Fibroblast of the aortic adventitia (primary cell): ENCODE measurements at places on chromosomes 2 and 18.

GRCh38 chr2:137048455-137048854 lies 283.1 kb downstream of the THSD7B start:
- DNase-seq: no peak

GRCh38 chr2:43595603-43596412 lies at the start of gene THADA:
TSS of gene THADA (minus strand) at chr2:43596038. CDS start at chr2:43592392, 3,646 bp downstream.
- DNase-seq: peak; percentile 100

DNA sequence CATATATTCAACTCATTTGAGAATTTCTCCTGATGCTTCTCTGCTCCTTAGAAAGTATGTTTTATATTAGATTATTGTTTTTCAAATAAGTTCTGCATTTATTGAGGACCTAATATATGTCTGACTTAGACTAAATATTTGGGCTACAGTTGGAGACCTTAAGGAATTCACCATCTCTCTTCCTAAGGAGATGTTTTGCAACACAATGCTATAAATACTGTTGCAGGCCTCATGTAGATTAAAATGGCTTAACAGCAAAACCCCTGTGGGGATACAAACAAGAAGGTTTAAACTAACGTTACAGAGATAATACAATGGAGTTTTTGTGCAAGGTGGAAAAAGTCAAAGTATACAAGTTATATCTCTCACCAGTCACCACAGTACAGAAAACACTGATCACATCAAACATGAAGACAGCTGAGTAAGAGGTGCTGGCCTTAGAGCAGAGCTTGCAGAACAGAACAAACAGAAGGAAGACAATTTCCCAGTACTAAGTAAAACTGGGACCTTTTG lies 20.1 kb upstream of the BMPR2 start:
- no peak for DNase-seq

GRCh38 chr18:48889981-48890762 lies 60.6 kb downstream of the SMAD7 start:
- no peak for DNase-seq

GRCh38 chr18:24019641-24020331 lies 5.2 kb downstream of the TTC39C start:
- no peak for DNase-seq

DNA sequence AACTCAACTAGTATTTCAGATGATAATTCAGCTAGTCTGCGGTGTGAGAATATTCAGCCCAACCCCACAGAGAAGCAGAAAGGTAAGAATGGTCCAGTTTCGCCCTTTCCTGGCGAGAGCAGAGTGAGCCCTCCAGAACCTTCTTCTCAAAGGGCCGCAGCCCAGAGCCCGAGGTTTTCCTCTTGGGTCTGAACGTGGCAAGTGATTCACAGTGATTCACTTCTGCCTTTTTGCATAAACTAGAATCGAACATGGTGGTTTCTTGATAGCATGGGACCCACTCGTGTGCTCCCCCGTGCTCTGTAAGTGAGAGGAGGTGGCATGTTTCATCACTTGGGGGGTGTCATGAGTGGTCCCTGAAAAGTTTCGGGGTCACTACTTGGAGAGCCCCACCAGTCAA lies 24.2 kb downstream of the TRAF3IP1 start:
- DNase-seq: no peak

- DNase-seq: no peak
Observed at GRCh38 chr18:48836231-48836805, 114.4 kb downstream of the SMAD7 start.

- DNase-seq: no peak
Observed at GRCh38 chr2:226875438-226876225, 39.8 kb downstream of the RHBDD1 start.

DNA sequence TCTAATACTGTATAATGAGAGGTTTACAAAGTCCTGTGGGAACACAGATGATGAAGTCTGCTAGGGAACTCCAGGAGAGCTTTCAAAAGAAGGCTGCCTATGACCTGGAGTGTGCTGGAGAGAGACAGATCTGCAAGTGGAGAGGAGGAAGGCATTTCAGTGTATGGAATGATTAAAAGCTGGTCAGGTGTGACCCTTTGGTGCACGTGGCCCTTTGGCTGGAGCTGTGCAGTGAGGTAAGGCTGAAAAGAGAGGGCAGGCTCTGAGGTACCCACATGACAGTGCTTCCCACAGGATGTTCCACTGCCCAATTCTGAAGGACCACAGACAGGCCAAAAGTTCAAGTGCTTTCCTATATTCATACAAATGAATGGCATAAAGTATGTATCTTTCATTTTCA lies 157.1 kb downstream of the DYM start:
- DNase-seq: no peak

- DNase-seq: no peak
Observed at GRCh38 chr2:197292619-197293018, 18.0 kb downstream of the ANKRD44 start.

DNA sequence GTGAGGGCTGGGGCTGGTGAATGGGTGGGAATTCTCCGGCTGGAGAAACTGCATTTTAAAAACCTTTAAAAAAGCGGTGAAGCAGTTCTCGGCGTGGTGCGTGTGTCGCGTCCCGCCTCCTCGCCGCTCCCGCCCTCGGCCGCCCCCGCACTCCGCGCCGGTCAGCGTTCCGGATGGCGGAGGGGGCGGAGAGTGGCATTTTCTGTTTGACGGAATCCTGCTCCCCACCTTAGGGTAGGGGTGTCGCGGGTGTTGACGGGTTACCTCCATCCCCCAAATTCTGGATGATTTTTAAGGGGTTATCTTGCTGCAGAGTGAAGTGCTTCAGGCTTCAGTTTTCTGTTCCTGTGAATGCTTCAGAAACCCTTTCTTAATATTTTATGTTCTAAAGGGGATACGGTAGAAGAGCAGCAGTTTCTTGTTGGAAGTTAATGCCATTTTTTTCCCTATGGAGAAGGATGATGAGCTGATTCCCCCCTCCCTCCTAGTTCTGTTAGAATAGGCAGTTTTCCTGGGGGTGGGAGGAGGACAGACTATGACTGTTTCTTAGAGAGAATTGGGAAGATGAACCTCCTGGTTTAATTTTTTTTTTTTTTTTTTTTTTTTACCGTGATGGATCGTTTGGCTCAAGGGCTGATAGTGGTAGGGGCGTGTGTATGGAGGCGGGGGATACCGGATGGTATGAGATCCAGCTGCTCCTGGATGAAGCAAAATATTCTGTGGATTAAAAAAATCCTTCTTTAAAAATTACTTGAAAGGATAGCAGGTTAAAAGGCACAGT lies 756 bp downstream of the ABI2 start:
- DNase-seq: peak; percentile 24

DNA sequence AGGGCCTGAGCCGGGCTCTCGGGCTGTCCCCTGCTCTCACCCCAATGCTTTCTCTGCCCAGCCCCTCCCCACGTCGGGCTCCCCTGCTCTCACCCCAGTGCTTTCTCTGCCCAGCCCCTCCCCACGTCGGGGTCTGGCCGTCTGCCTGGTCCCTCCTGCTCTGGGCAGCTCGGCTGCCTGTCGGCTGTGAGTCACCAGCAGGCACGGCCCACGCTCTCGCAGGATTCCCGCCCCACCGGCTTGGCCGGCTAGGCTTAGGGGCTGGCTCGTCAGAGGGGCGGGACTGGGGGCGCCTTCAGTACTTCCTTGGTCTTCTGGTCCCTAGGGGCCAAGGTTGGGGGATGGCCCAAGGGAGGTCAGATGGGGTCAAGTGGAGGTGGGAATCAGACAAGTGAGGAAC lies 3.3 kb downstream of the BOK start:
- peak; percentile 79 for DNase-seq

- DNase-seq: no peak
Observed at GRCh38 chr18:69628774-69629359, 228.2 kb downstream of the DOK6 start.

GRCh38 chr2:3517948-3518495 lies 1.3 kb downstream of the ADI1 start:
- no peak for DNase-seq

GRCh38 chr2:201118961-201119854 lies 3.2 kb downstream of the CFLAR start:
- peak; percentile 57 for DNase-seq

DNA sequence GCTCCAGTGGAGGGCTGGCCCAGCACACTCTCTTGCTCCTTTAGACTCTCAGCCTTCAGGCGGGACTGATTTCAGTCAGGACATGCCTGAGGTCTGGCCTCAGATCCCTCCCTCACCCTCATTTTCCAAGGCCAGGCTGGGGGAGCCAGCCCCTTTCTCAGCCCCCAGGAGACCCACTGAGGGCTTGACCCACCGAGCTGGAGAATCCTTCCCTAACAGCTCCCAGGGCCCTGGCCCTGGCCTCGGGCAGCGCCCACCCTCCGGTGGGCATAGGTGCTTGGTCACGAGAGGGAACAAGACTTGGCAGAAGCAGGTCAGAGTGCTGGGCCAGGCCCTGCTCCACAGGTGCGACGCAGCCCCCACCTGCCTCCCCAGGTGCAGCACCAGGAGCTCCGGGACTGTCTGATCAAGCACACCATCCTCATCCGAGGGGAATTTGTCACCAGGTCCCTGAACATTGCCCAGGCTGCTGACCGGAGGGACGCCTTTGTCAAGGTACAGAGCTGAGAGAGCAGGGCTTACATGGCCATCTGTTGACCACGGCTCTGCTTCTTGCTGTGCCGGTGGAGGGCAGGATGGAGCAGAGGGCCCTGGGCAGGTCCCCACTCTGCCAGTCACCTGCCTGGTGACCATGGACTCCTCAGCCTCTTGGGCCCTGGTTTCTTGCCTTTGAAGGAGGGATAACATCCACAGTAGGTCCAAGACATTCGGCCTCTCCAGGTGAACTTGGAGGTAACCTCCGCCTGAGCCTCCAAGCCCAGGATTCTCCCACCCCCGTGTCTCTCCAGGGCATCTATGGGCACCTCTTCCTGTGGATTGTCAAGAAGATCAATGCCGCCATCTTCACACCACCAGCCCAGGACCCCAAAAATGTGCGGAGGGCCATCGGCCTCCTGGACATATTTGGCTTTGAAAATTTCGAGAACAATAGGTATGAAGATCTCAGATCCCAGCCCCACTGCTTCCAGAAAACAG lies 46.3 kb downstream of the MYO7B start:
- no peak for DNase-seq

- DNase-seq: no peak
Observed at GRCh38 chr2:33342705-33343104, 133.7 kb upstream of the RASGRP3 start.

- DNase-seq: no peak
Observed at GRCh38 chr2:128617661-128618060, 299.0 kb upstream of the HS6ST1 start.

DNA sequence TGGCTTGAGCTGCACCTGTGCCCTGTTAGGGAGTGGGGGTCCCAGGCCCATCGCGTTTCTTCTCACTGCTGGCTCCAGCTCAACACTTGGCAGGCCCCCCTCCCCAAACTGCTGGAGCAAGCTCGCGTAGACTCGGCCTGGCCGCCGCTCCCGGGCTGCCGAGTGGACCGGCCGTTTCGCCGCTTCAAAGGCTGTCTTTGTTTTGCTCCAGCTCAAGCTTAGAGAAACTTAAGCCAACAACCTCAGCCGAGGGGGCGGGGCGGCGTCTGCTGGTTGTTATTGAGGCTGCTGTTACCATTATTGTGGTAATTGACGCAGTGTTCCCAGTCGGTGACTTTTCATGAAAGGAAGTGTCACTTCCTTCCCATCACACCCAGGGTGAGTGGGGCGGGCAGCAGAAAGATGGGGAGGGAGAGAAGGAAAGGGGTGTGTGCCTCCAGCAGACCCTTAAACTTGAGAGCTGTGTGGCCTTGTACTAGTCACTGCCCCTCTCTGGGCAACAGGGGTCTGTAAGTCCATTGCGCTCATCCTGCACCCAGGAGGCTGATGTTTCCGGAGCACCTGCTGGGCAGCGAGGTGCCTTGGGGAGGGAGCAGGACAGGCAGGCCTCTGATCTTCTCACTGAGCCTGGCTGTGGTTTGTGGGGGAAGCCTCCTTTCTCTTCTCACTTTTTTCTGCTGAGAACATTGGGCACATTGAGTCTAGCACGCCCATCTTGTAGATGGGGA lies 2.1 kb downstream of the ARID5A start:
- no peak for DNase-seq

DNA sequence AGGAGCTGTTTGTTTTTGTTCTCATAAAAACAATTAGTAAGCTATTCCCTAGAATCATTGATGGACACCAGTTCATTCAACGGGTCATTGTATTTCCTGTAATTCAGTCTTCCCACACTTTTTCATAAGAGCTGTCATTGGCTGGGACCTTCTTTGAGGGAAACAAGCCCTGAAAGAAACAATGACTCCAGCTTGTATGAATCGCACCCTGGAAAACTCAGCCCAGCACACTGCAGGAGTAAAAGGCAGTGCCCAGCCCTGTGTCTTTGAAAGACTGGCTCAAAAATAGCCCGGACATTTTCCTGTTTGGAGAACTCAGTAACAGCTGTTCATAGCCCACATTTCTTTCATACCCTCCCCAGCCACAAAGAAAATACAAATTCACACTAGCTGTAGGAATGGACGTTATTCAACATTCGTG lies 81.5 kb downstream of the NCKAP5 start:
- DNase-seq: peak; percentile 9

- no peak for DNase-seq
Observed at GRCh38 chr2:103879101-103879500, 974.8 kb upstream of the POU3F3 start.

DNA sequence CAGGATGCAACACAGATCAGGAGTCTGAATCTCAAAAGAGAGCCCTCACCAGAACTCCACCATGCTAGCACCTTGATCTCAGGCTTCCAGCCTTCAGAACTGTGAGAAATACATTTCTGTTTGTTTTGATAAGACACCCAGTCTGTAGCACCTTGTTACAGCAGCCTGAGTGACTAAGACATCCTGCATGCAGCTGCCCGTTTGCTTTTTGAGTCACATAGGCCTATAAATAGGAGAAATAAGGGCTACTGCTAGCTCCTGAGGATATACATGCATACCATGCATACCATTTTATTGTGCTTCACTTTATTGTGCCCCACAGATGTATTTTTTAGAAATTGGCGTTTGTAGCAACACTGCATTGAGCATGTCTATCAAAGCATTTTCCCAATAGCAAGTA lies 337.8 kb downstream of the CDH2 start:
- peak; percentile 70 for DNase-seq

DNA sequence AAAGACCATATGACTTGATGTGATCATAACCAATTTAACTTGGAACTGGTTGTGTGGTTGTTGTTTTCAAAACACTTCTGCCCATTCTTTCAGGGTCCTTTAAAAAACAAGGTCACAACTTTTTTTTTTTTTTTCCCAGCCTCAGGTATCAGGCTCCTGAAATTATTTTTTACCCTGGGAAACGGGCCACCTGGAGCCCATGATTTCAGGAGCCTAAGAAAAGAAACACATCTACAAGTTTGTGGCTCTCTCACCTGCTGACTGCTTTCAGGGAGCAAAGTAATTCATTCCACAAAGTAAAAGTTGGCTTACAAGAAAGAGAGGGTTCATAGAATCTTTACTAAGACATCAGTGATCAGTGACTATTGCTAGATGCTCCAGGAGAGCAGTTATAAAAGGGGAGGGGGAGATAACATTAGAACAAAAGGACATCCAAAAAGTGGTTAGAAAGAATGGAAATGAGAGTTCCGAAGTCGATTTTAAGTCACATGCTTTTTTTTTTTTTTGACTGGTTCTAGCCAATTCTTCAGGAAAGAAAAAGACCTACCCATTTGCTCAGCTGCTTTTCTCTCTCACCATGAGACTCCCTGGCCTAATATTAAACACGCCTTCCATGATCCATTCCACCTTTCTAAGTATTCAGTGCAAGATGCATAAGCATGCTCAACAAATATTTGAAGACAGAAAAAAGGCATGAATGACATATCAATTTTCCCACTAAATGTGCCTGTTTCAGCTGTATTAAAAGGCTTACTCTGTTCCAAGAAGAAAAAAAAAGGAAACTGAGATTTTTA lies 267.3 kb downstream of the LRATD1 start:
- no peak for DNase-seq
